GM12865 (cell line): ENCODE measurements at places on chromosomes 3 and 15.

- DNase-seq, result no peak
These were observed 225.1 kb downstream of the NTRK3 start for GRCh38 chr15:88031461-88031860.

GRCh38 chr15:95590533-95591044 lies 739.9 kb upstream of the NR2F2 start:
- no peak for DNase-seq

- DNase-seq, result no peak
These were observed 16.4 kb downstream of the NEK4 start for GRCh38 chr3:52754373-52754772.

GRCh38 chr3:10692039-10692622 lies 123.9 kb upstream of the SLC6A11 start:
- no peak for DNase-seq

GRCh38 chr3:435161-435560 lies 238.6 kb downstream of the CHL1 start:
- DNase-seq, result no peak

- no peak for DNase-seq
These were observed 10.7 kb upstream of the CAMK1 start for GRCh38 chr3:9780458-9780812.

DNA sequence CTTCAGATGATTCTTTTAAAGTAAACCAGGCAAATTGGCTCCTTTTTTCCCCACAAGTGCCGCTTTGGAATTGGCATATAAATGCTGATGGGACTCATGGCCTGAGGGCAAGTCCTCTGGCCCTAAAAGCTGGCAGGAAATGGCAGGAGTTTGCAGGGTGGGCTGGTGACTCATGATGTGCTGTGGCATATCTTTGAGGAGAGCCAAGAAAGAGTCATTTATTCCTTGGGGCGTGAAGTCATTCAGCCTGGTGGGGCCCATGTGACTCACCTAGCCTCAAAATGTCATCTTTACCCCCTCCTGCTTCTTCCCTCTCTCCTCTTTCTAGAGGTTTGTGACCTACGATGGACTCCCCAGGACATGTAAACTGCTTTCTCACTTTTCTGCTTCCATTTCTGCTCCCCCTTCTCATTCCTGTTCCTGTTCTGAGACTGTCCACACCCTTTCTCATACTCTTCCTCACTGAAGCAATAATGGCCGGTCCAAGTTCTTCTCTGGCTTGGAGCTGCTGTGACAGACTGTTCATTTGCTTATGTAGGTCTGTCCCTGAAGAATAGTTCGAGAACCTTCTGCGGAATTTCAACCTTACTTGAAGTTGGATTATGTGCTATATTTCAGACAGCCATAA lies 326.1 kb downstream of the SATB1 start:
- DNase-seq, result no peak

DNA sequence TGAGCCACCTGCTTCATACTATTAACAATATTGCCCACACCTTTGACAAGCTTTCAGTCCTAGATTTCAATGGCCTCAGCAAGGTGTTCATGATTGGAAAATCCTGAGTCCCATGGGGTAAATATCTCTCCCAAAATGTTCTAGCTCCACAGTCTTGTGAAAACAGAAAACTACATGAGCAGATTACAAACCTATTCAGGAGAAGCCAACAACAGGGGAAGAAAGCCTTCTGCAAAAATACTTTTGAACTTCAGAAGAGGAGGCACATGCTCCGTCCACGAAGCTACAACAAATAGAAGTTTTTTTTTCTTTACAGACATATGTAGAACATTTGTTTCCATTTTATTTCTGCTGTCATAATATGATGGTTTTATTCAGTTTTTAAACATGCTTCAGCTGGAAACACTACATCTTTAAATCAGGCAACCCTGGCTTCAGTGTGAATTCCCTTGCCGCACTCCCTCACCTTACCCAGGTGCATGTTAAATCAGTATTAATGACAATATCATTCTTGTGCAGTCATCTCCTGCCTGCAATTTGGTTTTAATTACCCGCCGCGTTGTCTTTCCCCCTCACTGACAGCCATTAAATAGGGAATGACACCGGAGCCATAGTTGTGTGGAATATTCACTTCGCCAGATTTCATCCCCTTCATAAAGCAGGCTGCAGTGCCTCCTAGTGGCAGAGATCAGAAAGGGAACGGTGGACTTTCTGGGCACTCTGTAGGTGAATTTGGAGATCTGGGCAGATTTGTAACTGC lies 725.5 kb upstream of the ARRDC4 start:
- peak; percentile 21 for DNase-seq

GRCh38 chr3:18870642-18871041 lies 277.7 kb upstream of the KCNH8 start:
- DNase-seq, result no peak

DNA sequence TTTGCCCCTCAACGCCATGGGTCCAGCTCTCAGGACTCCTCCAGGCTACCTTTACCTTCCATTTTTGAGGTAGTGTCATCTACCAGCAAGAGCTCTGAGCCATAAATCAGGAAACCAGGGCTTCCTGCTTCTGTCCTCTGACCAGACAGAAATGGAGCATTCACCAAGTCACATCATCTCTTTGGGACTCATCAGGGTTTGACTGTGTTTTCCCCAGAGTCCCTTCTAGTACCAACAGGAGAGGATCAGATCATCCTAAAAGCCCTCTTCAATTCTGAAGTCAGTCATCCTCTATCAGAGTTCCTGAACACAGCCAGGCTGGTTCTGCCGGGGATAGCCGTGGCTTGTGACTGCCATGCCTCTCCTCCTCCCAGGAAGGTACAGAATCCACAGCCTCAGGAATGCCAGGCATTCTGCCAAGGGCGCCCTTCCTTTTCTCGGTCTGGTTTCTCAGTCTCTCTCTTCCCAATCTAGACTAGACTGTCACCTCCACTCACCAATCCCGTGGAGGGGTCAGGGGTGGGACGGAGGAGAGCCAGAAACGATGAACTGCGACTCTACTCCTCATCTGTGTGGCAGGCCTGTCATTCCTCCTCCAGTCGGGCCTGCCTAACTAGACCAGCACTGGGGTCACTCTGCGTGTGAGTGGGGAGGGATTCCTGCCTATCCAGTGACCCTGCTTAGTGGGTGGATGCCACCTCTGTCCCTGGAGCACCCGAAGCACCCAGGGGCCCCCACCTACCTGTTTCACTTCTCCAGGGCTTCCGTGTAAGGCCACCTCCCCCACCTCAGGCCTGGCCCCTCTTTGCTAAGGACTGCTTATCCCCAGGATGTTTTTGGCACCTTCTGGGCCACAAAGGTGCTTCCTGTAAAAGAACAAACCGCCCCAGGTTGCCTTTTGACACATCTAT lies 30.9 kb downstream of the CCNL1 start:
- peak; percentile 51 for DNase-seq

DNA sequence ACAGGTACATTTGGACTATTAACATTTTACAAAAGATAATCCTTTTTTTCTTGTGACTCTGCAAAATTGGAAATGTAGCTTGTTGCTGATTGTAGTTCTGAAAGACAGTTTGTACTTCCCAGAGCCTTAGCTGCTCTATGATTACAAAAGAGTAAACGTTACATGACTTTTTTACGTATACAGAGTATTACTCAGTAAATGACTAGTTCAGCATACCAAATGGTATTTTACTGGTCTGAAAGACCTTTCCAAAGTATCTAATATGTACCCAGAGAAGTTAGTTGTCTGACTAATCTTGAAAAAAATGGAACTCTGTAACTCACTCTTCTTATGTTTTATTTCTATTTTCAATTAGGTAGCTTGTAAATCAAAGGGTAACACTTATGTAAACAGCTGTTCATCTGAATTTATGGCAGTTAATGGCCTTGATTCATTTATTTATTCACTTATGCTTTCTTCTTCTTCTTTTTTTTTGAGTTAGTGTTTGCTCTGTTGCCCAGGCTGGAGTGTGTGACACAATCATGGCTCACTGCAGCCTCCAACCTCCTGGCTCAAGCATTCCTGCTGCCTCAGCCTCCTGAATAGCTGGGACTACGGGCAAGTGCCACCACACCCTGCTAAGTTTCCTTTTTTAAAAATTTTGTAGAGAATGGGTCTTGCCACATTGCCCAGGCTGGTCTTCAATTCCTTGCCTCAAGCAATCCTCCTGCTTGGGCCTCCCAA lies 151.7 kb downstream of the C3orf38 start:
- DNase-seq, result no peak

DNA sequence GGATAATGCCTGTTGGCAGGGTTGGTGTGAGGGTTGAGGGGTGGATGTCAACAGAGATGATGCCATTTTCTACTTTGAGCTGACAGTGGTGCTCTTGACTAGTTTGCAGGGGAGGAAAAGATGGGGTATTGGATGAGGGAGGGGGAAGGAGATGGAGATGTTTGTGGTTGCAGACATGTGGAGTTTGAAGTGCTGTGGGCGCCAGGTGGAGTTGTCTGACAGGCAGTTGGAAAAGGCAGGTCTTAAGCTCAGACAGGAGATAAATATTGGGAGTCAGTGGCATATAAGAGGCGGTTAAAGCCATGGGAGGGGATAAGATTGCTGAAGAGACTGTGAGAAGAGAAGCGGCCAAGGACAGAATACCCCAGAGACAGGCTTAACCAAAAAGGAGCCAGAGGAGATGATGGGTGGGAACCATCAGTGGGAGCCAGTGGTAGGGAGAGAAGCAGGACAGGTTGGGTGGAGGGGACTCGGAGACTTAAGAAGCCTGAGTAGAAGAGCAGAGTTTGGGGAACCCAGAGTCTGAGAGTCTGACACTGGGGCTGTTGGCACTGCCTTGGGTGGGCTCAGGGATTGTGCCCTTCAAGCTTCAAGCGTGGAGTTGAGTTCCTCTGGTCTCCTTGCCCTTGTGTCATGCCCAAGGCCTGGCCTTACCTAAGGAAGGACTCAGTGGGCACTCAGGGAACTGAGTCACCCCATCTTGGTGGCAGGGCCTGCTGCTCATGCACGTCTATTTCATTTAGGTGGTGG lies 13.9 kb downstream of the COPG1 start:
- DNase-seq, result no peak

- DNase-seq, result peak; percentile 91
These were observed 208.6 kb downstream of the NFKBIZ start for GRCh38 chr3:102057781-102058421.

- no peak for DNase-seq
These were observed 126.5 kb upstream of the THBS1 start for GRCh38 chr15:39454189-39454986.

DNA sequence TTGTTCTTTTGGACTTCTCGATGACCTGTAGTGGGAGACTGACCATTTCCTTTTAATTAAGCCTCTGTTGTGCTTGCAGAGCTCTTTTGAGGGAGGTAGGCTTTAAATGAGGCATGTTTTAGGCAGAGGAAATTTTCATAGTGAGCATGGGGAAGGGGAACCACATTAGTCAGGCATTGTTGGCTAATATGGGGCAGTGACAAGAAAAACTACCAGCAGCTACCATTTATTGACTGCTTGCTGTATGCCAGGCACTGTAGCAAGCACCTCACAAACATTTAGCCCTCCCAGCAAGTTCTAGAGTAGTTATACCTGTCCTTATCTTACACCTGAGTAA lies 10.9 kb downstream of the ATG7 start:
- no peak for DNase-seq

GRCh38 chr3:154517404-154517803 lies 87.4 kb upstream of the GPR149 start:
- DNase-seq, result no peak

DNA sequence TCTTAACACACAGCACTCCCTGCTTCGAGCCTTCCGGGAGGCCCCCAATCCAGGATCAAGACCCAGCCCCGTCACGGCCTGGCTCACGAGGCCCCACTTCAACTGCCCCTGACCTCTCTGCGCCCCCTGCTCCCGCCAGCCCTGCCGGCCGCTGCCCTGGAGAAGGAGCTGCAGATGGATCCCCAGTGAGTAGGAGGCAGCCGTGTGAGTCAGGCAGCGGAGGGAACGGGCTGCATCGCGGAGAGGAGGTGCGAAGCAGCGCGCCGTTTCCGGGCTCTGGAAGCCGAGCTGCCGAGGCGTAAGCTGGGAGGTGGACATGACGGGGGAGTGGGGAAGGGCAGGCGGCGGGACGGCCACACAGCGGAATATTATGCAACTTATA lies 133.4 kb downstream of the TPRA1 start:
- DNase-seq, result no peak

DNA sequence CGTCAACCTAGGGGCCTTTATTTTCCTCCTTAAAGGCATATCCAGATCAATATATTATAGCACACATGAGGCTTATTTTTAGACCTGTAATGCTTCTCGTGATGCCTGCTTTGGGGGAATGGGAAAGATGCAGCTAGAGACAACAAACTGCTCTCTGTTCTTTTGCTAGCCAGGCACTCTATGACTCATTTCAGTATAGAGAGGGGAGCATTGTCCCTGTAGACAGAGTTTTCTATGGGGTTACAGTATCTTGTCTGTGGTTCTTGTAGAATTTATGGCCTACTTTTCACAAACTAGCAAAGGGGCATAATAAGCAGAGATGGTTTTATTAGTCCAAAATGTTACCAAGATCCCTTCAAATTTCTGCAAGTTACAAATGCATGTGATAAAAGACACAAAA lies 305.6 kb downstream of the LSAMP start:
- DNase-seq, result no peak

GRCh38 chr15:83943043-83943442 lies 289.1 kb downstream of the ADAMTSL3 start:
- no peak for DNase-seq

DNA sequence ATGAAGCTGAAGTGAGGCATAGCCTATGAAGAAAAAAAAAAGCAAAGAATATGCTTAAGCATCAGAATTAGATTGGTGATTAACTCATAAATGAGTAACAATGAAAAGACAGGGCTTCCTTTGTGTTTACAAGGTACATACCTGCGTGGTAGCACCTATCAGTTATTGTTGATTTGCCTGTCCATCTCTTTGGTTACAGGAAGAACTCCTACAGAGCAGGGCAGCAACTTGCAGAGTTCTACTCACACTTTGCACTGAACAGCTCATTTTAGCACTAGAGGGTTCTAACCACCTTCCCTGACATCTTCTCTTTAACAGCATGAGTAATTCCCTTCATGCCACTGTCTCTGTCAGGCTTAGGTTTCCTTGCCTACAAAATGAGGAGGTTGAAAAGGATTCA lies 166.0 kb downstream of the DPH6 start:
- DNase-seq, result no peak

- DNase-seq, result no peak
These were observed 43.4 kb downstream of the COLQ start for GRCh38 chr3:15477951-15478639.

DNA sequence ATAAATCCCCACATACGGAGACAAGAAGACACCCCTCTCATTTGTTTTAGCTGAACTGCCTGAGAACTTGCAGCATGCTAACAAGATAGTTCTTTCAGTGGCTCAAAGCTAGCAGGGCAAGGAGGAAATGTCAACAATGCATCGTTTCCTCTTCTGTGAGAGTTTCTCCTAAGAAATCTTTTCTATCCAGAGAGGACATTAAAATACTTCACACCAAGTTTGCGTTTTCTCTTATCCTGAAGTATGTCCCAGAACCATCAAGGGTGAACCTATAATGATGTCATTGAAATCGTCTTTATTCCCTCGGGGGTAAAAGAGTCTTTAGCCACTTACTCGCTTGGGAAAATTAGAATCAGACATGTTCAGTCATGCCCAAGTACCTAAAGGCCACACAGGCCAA lies 541.7 kb upstream of the MDFIC2 start:
- peak; percentile 6 for DNase-seq

DNA sequence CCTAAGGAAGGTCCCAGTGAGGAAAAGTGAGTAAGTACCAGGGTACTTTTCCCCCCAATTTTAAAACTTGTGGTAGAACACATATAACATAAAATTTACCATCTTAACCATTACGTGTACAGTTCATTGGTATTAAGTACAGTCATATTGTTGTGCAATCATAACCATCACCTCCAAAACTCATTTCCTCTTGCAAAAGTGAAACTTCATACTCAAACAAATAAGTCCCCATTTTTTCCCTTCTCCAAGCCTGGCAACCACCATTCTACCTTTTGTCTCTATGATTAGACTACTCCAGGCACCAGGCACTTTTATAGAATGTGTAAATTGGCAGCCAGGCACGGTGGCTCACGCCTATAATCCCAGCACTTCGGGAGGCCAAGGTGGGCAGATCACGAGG lies 12.2 kb downstream of the PRC1 start:
- peak; percentile 53 for DNase-seq
